Mucosa of descending colon (tissue), 3 donors: ENCODE measurements at places on chromosomes 2 and 18. TPM values are rescaled to one million over a fixed set of nuclear protein-coding genes. Genes with fewer than 3 reads are reported as not detected.

DNA sequence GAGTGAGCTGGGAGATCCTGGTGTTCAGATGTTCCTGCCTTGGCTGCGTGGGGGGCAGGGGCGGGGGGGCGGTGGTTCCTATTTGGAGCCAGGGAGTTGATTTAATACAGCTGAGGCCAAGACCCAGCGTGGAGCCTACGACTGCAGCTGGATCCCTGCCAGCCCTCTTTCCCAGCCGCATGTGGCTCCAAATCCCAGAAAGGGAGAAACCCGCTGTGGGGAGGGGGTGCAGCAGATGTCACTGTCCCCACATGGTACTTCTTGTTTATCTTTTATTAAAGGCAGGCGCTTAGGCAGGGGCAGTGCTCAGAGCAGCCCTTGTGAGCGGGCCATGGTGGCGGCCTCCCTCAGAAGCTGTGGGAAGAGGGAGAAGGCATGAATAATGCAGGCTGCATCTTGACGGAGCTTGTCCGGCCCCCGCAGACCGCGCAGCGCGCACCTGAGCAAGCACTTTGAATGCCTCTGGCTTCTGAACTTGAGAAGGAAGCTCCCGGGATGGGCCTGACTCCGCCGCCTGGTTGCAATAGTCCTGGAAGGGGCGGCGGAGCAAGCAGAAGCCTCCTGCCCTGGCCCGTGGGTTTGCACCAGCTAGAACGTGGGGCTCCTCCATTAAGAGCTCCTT is 112.1 kb downstream of the GLI2 start:
- DNase-seq, result no peak

DNA sequence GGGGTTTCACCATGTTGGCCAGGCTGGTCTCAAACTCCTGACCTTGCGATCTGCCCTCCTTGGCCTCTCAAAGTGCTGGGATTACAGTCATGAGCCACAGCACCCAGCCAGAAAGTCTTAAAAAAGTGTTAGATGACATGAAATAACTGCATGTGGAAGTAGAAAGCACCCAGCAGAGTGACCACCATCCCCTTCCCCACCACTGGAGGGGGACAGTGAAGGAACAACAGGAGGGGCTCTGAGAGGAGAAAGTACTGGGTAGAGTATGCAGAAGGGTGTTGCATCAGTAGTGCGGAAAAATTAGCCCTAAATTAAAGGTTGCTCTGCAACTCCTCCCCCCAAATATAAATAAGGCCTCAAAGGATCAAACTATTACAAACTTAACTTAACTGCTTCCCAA is 230.5 kb downstream of the ZNF521 start:
- no peak for DNase-seq

DNA sequence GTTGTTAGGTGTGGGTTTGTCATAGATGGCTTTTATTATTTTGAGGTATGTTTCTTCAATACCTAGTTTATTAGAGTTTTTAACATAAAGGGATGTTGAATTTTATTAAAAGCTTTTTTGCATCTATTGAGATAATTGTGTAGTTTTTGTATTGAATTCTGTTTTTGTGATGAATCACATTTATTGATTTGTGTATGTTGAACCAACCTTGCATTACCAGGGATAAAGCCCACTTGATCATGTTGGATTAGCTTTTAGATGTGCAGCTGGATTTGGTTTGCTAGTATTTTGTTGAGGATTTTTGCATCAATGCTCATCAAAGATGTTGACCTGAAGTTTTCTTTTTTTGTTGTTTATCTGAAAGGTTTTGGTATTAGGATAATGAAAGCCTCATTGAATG is 328.2 kb downstream of the ADCYAP1 start:
- DNase-seq, result no peak

GRCh38 chr2:84741182-84741822 is 139.6 kb downstream of the TRABD2A start:
- DNase-seq, result peak; percentile 52

GRCh38 chr2:237280229-237280628 is 133.7 kb downstream of the COL6A3 start:
- no peak for DNase-seq

GRCh38 chr2:150376553-150377335 is 110.7 kb downstream of the RND3 start:
- no peak for DNase-seq

- DNase-seq, result no peak
Measured at GRCh38 chr2:127943186-127943585, 57.4 kb upstream of the AMMECR1L start.

- DNase-seq, result no peak
Measured at GRCh38 chr2:177359836-177360595, 32.6 kb upstream of the AGPS start.

DNA sequence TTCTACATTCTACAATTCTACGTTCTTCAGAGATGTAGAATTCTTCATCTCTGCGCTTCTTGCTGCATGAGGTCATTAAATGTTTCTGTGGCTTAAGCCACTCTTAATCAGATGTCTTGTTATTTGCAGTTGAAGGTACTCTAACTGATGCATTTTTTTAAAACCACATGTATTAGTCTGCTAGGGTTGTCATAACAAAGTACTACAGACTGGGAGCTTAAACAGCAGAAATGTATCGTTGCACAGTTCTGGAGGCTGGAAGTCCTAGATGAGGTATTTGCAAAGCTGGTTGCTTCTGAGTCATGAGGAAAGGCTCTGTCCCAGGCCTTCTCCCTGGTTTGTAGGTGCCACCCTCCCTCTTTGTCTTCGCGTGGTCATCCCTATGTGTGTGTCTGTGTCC is 176.3 kb upstream of the GLI2 start:
- no peak for DNase-seq

DNA sequence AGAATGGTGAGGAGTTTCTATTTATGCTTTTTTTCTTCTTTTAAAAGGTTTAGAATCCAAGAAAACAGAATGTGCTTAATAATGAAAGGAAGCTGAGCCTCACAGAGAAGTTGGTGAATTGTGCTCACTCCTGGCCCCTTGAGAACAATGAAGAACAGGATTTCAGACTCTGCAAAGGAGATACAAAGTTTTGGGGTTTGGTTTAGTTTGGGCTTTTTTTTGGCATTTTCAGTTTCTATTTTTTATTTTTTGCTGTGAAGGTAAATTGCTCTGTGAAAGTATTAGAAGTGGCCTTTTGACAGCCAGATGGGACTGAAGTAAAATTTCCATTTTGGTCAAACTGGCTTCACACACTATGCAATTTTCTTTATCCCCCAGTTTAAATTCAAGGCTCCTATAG is 247.3 kb upstream of the GYPC start:
- no peak for DNase-seq

GRCh38 chr2:155266583-155266982 is 568.1 kb downstream of the KCNJ3 start:
- no peak for DNase-seq

DNA sequence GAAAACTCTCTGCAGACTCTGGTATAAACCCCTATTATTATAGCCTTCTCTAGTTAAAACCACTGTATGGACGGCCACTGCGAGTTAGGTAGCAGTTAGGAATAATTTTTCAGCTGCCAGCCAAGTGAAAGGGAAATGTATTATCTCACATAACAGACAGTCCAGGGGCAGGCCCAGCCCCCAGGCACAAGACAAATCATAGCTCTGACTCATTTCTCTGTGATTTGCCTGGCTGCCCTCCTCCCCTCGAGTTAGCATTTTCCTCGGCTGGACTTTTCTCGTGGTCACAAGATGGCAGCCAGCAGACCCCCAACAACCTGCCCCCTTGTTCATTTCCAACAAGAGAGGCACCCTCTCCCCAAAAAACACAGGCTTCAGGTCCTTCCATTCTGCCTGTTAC is 10.5 kb downstream of the VIT start:
- DNase-seq, result no peak

DNA sequence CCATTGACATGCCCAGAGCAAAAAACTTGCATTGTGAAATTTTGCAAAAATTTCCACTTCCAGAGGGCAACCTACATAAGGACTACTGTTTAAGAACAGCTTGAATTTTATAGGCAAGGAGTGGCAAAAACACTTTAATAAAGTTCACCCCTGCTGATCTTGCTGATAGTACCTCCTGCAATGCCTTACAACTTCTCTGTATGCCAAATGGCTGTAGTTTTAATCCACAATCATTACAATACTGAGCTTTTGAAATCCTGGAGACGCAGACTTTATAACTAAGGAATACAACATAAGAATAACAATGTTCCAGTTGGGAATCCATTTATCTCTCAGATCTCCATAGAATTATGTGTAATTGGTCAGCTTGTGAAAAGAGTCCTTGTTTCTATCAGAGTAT is 247.5 kb downstream of the KCNJ3 start:
- no peak for DNase-seq

GRCh38 chr2:235238537-235238936 is 255.3 kb upstream of the AGAP1 start:
- DNase-seq, result peak; percentile 57

DNA sequence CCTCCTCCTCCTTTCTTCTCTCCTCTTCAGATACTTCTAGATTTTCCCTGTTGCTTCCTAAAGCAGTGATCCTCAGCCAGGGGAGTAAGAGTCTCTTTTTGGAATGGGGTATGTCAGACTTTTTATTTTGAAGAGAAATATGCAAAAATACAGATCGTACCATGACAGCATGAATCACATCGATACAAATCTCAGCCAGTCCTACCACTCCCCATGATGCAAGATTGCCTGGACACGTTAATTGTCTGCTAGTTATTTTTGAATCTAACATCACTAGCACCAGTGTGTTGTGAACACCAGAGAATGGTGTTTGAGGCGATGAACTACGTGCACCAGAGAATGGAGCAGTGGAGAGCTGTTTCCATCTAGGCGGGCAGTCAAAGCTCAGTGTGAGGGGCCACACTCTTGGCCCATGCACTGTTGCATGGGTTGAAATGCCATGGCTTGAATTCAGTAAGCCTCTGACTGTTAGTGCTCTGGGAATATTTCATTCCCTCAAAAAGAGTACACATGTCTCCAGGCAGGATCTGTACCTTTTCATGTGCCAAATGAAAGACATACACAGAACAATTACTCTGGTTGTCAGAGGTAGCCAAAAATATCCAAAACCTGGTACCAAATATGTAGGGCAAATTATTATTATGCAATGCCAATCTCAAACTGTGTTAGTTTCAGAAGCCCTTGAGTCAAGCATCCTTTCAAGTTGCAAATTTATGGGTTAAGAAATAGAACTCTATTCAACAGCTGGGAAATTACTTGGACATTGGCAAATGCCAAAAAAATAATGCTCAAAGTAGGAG is 46.3 kb upstream of the RALBP1 start:
- DNase-seq, result no peak

DNA sequence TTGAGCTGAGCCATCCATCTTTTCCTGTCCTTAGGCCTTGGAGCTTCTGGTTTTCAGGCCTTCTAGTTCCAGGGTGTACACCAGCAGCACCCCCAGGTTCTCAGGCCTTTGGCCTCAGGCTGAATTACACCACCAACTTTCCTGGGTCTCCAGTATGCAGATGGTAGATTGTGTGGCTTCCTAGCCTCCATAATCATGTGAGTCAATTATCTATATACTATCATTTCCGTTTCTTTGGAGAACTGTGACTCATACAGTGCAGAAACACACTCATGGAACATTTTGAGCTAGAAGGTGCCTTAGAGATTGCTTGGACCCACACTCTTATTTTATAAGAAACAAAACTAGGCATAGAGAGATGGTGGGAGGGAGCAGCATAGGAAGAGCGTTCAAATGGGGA is 167.4 kb downstream of the NCK2 start:
- DNase-seq, result no peak

- DNase-seq, result no peak
Measured at GRCh38 chr2:129805899-129806298, 173.6 kb upstream of the RAB6C start.

DNA sequence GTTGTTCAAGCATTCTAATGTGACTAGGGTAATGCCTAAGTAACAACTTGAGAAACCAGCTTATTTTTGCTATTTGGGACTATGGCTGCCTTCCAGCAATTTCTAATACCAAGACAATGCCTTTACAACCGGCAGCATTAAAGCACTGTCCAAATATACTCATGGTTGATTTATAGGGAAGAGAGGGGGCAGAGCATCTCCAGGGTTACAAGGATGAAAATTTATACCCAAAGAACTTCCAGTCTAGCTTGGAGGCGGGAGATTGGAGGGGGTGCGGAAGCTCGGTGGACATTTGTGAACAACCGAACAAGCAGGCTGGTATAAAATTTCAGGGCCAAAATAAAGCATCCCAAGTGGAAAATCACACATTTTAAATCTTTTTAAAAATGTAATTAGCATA is 294.9 kb upstream of the STON1 start:
- no peak for DNase-seq

- no peak for DNase-seq
Measured at GRCh38 chr18:26409091-26409490, 139.3 kb downstream of the KCTD1 start.

GRCh38 chr2:128748336-128748735 is 429.7 kb upstream of the HS6ST1 start:
- DNase-seq, result no peak

- DNase-seq, result no peak
Measured at GRCh38 chr2:118989481-118989880, 47.5 kb downstream of the MARCO start.

GRCh38 chr2:74567881-74568280 is 13.4 kb downstream of the DOK1 start:
- no peak for DNase-seq

GRCh38 chr2:137178951-137179377 is 413.6 kb downstream of the THSD7B start:
- no peak for DNase-seq

DNA sequence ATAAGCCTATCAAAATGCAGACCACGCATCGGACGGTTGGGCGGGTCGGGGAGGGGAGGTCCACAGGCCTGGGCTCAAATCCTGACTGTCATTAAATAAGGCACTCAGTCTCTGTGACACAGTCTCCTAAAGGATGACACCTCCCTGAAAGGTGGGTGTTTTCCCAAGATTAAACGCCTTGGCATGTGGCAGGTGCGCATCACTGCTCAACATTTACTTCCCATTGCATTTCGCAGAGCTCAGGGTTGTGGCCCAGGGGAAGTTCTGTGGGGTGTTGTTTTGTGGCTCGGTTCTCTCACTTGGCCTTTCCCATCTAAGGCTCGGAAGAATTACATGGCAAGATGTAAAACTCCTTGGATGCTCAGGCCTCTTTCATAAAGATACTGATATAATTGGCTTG is 107.4 kb downstream of the NCK2 start:
- DNase-seq, result no peak

DNA sequence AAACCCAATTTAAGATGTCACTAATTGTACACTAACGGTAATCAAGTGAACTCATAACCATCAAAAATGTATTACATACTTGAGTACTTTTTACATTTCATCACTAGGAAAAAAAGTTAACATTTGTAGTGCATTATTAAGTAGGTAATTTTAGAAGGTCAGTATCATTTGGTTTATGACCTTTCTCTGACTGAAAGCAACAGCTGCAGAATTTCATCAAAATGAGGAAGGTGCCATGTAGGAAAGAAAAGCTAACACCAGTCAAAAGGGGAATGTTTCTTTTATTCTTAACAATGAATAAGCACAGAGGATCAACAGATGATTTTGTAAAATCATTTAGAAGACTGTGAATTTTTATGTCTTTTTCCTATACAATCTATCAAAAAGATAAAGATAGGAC is 79.0 kb downstream of the PIGN start:
- DNase-seq, result no peak

GRCh38 chr2:192978395-192978794 is 783.7 kb upstream of the TMEFF2 start:
- no peak for DNase-seq

Gene LDLRAD4
- 37.4 TPM for total RNA-seq

Gene SERPINB10
- total RNA-seq, result not detected

Gene TMEM169
- 0.29 TPM for total RNA-seq

Gene SLC39A6
- total RNA-seq, result 23.3 TPM

Gene NUP35
- total RNA-seq, result 12.7 TPM

Gene KCNE4
- total RNA-seq, result 0.55 TPM

Gene FAM237A
- total RNA-seq, result not detected

Gene ZNF514
- total RNA-seq, result 14.8 TPM
